Activated T-cell treated with anti-CD3 and anti-CD28 coated beads, Interleukin-2, amount 50 U/mL, for 72 hours (primary cell): ENCODE measurements at places on chromosomes 13 and 19. TPM values are rescaled to one million over a fixed set of nuclear protein-coding genes. Genes with fewer than 3 reads are reported as not detected.

Gene PGLYRP1
- total RNA-seq = not detected

Gene CLDN10
- not detected for total RNA-seq

Gene VSTM2B
- total RNA-seq = not detected

Gene GAPDHS
- not detected for total RNA-seq

Gene PSG11
- not detected for total RNA-seq

Gene KHSRP
- total RNA-seq = 311 TPM
